ENCODE measurements at places on chromosomes 13 and 19. TPM values are rescaled to one million over a fixed set of nuclear protein-coding genes. Genes with fewer than 3 reads are reported as not detected.

SLC25A41 gene
- total RNA-seq, result not detected

GFY gene
- not detected for total RNA-seq

C19orf85 gene
- total RNA-seq, result not detected

PSPN gene
- 0.79 TPM for total RNA-seq

ZNF30 gene
- total RNA-seq, result 2.6 TPM

MFSD12 gene
- total RNA-seq, result 86.3 TPM

RFPL4A gene
- not detected for total RNA-seq

ICAM5 gene
- total RNA-seq, result 0.56 TPM

Data from aortic smooth muscle cell (primary cell).